Type B pancreatic cell (in vitro differentiated cells): ENCODE measurements at places on chromosomes 16 and 17. TPM values are rescaled to one million over a fixed set of nuclear protein-coding genes. Genes with fewer than 3 reads are reported as not detected.

DNA sequence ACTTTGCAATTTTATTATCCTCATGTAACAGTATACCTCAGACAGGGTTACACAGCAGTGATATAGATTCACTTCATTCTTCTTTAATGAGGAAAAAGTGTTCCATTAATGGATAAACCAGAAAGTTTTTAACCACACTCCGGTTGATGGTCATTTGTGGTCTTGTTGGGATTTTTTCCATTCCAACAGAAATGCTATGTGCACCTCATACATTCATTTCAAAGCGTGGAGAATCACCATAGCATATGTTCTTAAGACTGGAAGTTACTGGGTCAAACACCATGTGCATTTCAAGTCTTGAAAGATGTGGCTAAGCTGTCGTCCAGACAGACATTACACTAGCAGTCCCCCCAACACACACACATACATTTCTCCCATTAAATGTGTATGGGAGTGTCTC, 245.8 kb upstream of the CDH5 start:
- DNase-seq = no peak

DNA sequence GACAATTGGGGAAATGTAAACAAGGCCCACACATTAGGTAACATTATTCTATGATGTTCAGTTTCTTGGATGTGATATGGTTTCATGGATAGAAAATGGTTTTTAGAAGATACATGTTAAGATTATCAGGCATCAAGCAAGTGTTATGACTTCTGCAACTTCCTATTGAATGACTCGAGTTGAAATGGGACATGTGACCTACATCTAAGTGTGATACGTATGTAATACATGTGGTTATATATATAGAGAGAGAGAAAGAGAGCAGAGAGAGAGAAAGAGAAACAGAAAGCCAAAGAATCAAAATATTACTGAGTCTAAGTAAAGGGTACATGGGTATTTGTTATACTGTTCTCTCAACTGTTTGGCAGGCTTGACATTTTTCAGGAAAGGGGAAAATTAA, 1.7 kb downstream of the TMEM170A start:
- no peak for DNase-seq

- DNase-seq = no peak
These were observed 7.5 kb upstream of the AXIN2 start for GRCh38 chr17:65568918-65569317.

GRCh38 chr16:74778646-74779045, 4.0 kb upstream of the FA2H start:
- no peak for DNase-seq

GRCh38 chr17:28982131-28982793, 23.6 kb downstream of the SEZ6 start:
- DNase-seq = no peak

DNA sequence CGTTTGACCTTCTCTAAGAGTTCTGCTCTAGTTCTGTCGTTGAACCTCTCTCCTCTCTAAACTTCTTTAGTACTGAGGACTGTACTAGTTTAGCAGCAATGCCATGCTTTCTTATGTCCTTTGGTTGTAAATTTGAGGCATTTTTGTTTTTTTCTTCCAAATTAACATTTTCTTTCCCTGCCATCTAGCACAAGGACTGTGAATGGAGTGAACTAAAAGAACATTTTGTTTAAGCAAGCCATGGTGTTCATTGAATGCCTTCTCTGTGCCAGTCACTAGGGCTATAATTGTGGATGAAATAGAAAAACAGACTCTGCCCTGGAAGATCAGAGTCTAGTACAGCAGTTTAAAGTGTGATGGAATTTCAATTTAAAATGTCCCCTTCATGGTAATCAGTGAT, 137.9 kb downstream of the FTO start:
- DNase-seq = no peak

DNA sequence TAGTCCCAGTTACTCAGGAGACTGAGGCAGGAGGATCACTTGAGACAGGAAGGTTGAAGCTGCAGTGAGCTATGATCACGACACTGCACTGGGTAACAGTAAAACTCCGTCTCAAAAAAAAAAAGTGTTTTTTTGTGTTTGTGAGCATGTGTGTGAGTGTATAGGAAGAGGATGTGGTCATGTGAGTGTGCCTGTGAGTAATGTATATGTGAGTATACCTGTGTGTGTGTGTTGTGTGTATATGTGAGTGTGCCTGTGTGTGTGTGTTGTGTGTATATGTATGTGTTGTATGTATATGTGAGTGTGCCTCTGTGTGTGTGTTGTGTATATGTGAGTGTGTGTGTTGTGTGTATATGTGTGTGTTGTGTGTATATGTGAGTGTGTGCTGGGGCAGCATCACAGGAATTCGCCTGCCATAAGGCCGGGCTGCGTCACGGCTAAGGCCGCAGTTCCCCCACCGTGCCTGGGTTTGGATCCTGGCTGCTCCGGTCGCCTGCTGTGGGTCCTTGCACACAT, 21.4 kb upstream of the NPTX1 start:
- no peak for DNase-seq

DNA sequence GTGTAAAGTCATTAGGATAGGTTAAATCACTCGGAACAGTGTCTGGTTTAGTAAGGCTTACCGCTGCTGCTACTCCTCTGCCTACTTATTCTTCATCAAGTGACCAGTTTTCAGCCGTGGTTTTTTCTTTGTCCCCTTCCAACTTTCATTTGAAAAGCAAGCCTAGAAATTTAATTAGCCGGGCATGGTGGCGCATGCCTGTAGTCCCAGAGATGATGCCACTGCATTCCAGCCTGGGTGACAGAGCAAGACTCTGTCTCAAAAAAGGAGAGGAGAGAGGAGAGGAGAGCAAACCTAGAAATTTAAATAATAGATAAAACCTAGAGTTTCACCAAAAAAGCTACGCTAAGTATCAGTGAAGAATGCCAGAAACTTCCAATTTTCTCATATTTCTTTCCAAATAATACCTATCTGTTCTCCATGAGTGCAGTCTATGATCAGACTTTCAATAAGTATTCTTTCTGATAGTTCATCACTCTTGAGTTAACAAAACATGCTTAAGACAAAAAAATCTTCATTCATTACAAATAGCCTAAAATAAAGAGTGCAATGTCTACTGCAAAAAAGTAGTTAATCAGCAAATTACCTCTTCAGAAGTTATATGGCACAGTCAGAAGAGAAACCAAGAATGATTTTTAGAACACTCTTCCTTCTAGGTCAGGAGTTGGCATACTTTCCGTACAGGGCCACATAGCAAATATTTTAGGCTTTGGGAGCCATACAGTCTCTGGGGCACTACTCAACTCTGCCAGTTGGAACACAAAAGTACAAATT, 15.1 kb downstream of the ANKFY1 start:
- no peak for DNase-seq

GRCh38 chr17:45143767-45144198, 4.5 kb upstream of the HEXIM1 start:
- no peak for DNase-seq

- DNase-seq = no peak
These were observed 802 bp upstream of the ATXN2L start for GRCh38 chr16:28821874-28822519.

GRCh38 chr16:7086822-7087616, 245.6 kb upstream of the RBFOX1 start:
- DNase-seq = peak; percentile 68

SDF2 gene
- total RNA-seq = 59.2 and 63.9 TPM in 2 replicates

FNDC8 gene
- total RNA-seq = not detected in 2 replicates

HCRT gene
- total RNA-seq = not detected in 2 replicates

TBC1D26 gene
- 0.45 and 0.46 TPM in 2 replicates for total RNA-seq
